NCI-H446 treated with DMSO at 0.1 percent for 48 hours (cell line): ENCODE measurements at places on chromosomes 2 and 18.
A peak's percentile ranks its signal among the peaks of the same experiment; 100 is the strongest.

GRCh38 chr18:75525331-75525730, 97.8 kb upstream of the SMIM21 start:
- no peak for DNase-seq

- DNase-seq, result no peak
Observed at GRCh38 chr2:100272841-100273329, 49.4 kb downstream of the LONRF2 start.

- DNase-seq, result no peak
Observed at GRCh38 chr2:71358931-71359671, 27.5 kb downstream of the ZNF638 start.

- no peak for DNase-seq
Observed at GRCh38 chr2:145096582-145096981, 576.7 kb upstream of the ZEB2 start.

GRCh38 chr2:8234253-8234652, 447.6 kb upstream of the ID2 start:
- DNase-seq, result no peak

DNA sequence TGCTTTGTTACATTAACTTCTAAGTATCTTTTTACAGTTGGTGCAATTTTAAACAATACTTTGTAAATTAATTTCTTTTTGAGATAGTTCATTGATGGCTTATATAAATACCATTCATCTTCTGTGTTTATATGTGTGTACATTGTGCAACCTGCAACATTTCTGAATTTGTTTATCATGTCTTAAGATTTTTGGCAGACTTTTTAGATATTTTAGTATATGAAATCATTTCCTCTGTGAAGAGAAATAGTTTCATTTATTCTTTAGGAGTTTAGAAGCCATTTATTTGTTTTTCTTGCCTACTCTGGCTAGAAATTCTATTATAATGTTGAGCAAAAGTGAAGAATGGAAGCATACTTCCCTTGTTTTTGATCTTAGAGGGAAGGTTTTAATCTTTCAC, 337.8 kb upstream of the DSEL start:
- DNase-seq, result no peak

DNA sequence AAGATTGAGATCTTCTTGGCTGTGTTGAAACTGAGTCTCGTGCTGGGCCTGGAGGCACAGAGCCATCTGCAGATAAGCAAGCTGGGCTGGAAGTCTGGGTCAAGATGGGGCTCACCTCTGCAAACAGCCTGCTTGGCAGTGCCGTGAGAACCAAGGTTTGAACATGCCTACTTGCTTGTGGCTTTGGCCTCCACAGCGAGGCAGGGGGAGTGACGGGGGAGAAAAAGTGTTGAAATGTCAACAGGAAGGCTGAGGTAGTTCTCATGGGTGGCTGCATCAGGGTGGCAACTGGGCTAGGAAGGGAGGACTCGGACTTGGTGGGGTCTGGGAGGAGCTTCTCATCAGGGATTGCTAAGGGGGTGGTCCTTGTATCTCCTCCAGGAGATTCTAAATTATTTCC, 99.7 kb downstream of the THNSL2 start:
- DNase-seq, result no peak

DNA sequence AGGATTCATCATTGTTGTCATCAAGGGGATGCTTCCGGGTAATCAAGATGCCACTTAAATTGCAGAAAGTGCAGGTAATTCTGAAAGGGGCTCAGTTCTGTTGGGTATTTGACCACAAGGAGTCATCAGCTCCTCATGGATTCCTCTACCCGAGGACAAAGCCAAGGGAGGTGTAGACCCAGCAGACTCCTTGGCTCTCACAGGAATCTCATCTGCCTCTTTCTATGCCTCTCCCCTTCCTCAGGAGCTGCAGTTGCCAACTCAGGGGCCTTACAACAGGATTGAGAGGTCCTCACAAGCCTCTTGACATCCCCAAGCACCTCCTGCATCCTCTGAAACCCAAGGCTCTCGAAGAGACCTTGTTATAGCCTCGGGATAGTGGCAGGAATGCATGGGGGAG, 44.0 kb downstream of the ITGB6 start:
- no peak for DNase-seq

DNA sequence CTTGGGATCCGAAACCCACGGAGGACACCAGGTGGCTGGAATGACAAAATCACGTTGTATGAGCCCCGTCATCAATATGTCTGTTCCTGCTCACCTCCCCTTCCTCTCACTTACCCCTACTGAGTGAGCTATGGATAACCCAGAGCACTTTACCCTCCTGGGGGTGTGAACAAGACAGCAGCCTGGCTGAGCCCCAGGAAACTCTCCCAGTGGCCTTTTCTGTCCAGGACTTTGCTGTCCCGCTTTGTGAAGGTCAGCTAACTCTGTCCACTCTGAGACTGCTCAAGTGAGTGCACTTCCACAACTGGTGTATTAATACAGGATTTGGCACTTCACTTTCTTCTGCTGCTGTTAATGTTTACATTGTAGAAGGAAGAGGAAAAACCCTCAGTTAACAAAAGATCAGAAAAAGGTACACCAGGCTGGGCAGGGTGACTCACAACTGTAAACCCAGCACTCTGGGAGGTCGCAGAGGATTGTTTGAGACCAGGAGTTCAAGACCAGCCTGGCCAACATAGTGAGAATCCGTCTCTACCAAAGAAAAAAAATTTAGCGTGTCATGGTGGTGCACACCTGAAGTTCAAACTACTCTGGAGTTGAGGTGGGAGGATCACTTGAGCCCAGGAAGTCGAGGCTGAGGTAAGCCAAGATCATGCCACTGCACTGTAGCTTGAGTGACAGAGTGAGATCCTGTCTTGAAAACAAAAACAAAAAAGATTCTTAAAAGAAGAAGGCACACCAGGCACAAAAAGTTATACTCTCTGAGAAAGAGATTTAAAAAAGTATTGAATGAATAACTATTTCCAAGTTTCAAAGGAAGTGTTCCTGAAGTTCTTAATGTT, 90.3 kb downstream of the CLHC1 start:
- no peak for DNase-seq

- no peak for DNase-seq
Observed at GRCh38 chr2:43083710-43084698, 142.4 kb downstream of the ZFP36L2 start.

- no peak for DNase-seq
Observed at GRCh38 chr2:44962176-44962695, 20.7 kb downstream of the SIX3 start.

DNA sequence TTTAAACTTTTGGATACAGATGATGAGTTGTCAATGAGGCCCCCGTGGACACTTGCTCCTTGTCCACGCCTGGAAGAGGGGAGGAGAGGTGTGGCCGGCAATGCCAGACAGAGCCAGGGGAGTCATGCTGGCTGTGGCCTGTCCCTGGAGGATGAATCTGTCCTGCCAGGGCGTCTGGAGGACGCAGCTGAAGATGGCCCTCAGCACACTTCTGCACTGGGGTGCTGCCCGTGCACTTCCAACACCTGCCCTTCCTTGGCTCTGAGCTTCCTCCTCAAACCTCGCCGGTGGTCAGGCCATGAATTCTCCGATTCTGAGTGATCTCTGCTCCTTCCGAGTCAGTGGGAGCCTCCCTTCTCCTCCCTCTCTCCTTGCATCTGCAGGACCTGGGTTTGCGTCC, 56.4 kb downstream of the KCNF1 start:
- DNase-seq, result no peak

- DNase-seq, result no peak
Observed at GRCh38 chr18:25553631-25554263, 201.8 kb upstream of the ZNF521 start.

DNA sequence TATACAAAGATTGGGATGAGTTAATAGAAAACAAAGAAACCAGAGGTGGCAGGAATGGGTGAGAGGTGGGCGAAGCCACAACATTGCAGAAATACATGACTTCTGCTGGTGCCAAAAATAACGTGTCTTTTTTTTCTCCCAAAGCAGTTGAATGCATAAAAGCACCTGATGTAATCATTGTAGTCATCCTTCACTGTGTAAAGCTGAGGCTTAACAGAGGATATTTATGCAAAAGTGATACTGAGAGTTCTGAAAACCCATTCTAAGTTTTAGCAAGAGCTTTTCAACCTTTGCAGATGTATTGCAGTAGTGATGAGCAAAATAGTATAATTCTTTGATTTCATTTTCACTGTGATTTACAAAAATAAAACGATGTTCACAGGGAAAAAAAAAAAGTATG, 173.0 kb downstream of the PTGR3 start:
- no peak for DNase-seq

- DNase-seq, result peak; percentile 2
Observed at GRCh38 chr18:70195852-70196434, 9.5 kb downstream of the RTTN start.

GRCh38 chr18:34509163-34509562, 200.9 kb upstream of the DTNA start:
- no peak for DNase-seq

DNA sequence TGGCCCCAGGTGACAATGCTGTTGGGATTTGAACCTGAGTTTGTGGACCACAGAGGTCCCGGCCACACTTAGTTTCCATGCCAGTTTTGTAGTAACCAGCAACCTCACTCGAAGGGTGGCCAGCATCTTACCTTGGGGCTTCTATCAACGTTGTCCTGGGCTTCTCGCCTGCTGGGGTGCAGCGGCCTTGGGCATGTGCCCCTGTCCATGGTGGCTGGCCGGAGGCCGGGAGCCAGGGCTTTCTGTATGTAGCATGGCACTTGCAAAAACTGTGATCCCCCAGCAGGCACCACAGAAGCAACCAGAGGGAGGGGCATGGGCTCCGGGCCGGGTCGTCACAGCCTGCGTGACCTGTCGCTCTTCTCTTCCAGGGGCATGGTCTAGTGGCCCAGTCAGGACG, 51.7 kb downstream of the ODC1 start:
- no peak for DNase-seq

GRCh38 chr2:207777124-207777523, 7.4 kb upstream of the FZD5 start:
- DNase-seq, result peak; percentile 29
